Suppressor macrophage (primary cell): ENCODE measurements at places on chromosomes 7 and 10.

- DNase-seq: no peak
These were observed 7.8 kb upstream of the COMMD3 start for GRCh38 chr10:22308390-22308789.

GRCh38 chr7:75931680-75932079, 16.7 kb downstream of the POR start:
- no peak for DNase-seq

GRCh38 chr7:5598261-5598761, 174.7 kb upstream of the TNRC18 start:
- DNase-seq: no peak

- DNase-seq: no peak
These were observed 52.9 kb downstream of the AUTS2 start for GRCh38 chr7:69651101-69651590.

DNA sequence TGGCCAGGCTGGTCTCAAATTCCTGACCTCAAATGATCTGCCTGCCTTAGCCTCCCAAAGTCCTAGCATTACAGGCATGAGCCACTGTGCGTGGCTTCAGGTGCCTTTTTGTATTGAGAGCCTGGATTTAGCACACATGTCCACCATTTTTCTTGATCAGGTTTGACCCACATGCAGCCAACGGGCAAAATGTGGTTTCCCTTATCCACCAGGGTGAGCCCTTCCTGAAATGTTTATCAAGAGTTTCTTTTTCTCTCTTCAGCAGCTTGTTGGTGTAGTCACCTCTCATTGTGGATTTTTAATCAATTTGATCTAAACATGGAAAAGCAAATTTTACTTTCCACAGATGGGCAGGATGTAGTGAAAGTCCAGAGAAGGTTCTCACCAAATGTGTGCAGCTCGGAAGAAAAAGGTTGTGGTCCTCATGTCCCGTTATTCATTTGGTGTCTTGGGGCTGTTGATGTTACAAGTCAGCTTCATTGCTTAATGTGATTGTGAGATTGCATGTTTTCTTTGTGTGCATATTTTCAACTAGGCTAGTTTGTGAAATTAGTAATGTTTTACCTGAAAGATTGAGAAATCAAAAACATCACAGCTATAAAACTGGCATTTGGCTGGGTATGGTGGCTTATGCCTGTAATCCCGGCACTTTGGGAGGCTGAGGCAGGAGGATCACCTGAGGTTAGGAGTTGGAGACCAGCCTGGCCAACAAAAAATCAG, 28.9 kb downstream of the GUSB start:
- DNase-seq: no peak

DNA sequence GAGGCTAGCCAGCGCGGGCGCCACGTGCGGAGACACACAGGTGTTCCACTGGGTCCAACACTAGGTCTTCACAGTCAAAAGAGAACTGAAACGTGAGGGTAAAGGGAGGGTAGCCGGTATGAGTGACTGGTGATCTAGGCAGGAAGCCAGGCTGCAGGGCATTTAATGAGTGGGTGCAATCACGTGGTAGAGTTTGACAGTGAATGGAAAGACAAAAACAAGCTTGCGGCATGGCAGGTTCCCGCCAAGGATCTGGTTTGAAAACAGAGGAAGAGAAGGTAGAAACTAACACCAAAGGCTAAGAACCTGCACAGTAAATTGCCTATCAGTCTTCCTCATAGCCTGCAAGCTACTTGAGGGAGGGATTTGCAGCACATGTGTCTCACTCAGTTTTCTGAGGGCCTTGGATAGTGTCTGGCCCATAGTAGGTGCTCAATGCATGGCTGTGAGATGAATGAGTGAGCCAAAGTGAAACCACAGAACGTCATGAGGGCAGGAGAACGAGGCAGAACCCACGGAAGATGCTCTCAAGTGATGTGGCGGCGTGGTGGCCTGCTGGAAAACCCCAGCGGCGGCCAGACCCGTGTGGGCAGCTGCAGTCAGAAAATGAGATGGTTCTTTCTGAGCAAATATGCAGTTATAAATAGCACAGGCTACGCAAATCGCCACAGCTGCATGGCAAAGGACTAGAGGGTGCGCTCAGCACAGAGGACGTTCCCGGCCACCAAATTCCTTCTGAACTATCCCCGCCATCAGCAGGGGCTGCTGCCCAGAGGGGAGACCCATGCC, 183.6 kb upstream of the NFE2L3 start:
- DNase-seq: no peak

- no peak for DNase-seq
These were observed 85.8 kb upstream of the NAMPT start for GRCh38 chr7:106370542-106370941.

- DNase-seq: no peak
These were observed 25.5 kb downstream of the RABGEF1 start for GRCh38 chr7:66766041-66766440.

GRCh38 chr7:33072471-33072870, 9.9 kb upstream of the NT5C3A start:
- no peak for DNase-seq
